ENCODE measurements at places on chromosomes 3 and 15.

DNA sequence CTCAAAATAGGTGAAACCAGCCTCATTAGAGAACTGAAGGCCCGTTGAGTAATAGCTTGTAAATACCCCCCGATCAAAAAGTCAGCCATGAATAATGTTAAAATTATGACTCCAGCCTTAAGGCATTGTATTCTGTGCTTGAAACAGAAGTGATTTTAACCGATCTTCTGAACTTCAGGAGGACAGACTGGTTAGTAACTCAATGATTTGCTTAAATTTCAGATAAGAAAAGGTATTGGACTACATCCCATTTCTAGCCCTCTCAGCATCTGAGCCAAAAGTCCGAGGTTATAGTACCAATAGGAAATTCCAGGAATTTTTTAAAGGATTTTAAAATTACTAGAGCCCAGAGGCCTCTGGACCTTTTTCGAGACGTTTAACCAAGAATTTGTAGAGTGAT is 67.7 kb upstream of the FGF12 start:
- no peak for DNase-seq

DNA sequence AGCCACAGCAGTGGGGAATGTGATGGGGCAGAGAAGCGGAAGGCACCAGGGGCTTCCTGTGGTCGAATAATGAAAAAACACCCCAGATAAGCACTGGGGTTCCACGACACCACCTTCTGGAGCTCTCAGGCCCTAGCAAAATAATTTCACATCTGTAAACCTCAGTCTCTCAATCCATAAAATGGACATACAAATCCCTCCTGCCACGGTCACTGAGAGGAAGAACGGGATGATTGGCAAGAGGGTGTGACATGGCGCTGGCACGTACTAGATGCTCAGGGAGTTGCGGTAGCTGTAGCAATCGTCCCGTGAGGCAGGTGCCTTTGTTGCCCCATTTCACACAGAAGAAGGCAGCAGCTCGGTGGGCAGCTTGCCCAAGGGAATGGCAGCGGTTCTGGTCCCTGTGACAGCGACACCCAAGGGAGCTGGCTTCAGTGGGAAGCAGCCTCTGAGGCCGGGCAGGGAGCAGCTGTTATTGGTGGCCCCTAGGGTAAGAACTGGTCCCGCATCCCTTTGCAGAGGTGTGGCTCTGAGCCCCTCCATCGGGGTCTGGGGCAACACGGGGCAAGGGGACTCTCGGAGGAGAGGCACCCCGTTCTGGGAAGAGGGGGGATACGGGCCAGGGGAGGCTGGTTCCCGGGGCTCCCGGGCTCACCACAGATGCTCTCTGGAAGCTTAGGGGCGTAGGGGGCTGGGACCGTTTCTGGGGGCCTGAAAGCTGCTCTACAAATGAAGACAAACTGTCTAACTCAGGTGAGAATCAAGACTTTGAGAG is 114.0 kb upstream of the ALDH1A3 start:
- peak; percentile 61 for DNase-seq

- DNase-seq, result no peak
Observed at GRCh38 chr15:34657469-34658127, 74.1 kb upstream of the GOLGA8B start.

GRCh38 chr3:149174901-149175300 is 45.5 kb downstream of the HPS3 start:
- no peak for DNase-seq

- DNase-seq, result peak; percentile 68
Observed at GRCh38 chr15:65829130-65829764, 37.2 kb upstream of the DENND4A start.

- no peak for DNase-seq
Observed at GRCh38 chr3:31648286-31648968, 115.7 kb downstream of the STT3B start.

- no peak for DNase-seq
Observed at GRCh38 chr3:31230425-31231223, 302.1 kb upstream of the STT3B start.

DNA sequence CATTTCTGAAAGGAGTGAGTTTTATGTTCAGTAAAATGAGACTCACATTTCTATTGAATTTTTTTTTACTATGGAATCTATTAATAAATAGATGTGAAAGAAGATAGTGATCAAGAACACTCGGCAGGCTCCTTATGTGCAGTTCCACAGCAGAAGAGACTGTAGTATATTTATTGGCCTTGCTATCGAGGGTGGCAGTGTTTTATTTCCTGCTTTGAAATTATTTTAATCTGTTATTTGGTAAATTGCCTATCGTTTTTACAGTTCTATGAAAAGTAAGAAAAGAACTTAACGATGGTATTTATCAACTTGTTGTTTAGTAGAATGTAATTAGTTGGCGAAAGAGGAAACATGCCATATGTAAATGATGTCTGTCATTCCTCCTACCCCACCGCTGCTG is 238.3 kb downstream of the NLGN1 start:
- DNase-seq, result no peak

DNA sequence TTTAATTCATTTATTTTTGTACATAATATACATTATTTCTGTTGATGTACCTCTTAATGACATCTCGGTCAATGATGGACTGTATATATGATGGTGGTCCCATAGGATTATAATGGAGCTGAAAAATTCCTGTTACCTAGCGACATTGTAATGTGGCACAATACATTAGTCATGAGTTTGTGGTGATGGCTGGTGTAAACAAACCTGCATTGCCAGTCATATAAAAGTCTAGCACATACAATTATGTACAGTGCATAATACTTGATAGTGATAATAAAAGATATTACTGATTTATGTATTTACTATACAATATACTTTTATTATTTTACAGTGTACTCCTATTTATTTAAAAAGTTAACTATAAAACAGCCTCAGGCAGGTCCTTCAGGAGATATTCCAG is 15.1 kb downstream of the TTC14 start:
- DNase-seq, result no peak

DNA sequence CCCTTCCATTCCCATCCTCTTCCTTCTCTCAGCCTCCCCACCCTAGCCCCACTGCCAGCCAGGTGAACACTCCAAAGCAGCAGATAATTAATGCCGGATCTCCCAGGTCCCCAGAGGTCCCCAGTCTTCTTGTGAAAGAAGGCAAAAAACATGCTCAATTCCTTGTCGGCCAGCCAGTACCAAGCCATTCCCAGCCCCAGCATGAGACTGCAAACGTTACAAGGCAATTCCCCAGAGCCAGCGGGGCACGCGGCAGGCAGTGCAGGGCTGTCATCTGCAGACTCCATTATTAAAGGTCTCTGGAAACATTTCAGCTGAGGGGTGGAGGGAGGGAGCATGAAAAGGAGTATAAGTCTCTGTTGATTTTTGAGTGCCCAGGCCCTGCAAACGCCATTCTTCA is 117.8 kb downstream of the XXYLT1 start:
- DNase-seq, result no peak

- no peak for DNase-seq
Observed at GRCh38 chr15:70936326-70936725, 43.7 kb downstream of the LRRC49 start.

- DNase-seq, result no peak
Observed at GRCh38 chr3:147943265-147943945, 534.2 kb downstream of the ZIC1 start.

GRCh38 chr3:5160940-5161858 is 26.3 kb upstream of the EDEM1 start:
- no peak for DNase-seq

DNA sequence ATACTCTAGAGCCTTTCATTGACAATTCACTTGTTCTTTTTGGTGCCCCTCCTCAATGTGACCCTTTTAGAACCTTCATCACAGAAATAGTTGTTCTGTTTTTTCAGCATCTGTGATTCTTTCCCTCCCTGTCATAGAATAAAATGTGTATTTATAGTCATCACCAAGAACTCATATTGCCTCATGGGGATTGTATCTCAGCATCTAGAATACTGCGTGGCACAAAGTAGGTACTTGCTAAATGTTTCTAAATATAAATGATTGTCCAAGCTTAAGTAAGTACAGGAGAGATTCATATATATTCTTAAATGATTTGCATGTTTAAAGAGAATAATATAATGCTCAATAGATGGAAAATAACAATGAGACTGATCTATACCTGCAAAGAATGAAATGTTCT is 190.1 kb downstream of the FNDC3B start:
- DNase-seq, result no peak

DNA sequence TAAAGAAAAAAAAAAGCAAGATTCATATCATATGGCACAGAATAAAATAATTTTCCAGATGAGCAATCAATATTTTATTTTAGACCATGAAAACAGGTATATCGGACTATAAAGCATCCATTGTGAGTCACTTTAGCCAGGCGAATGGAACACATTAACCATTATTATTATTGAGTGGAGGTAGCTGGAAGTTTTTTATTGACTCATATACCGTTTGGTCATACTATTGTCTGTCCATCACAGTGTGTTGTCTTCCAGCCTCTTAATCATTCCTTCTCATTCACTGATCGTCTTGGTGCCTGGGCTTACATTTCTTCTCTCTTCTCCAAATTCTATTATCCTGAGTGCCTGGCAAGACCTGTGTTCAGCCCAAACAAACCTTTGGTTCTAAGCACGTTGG is 634.8 kb downstream of the MECOM start:
- no peak for DNase-seq

DNA sequence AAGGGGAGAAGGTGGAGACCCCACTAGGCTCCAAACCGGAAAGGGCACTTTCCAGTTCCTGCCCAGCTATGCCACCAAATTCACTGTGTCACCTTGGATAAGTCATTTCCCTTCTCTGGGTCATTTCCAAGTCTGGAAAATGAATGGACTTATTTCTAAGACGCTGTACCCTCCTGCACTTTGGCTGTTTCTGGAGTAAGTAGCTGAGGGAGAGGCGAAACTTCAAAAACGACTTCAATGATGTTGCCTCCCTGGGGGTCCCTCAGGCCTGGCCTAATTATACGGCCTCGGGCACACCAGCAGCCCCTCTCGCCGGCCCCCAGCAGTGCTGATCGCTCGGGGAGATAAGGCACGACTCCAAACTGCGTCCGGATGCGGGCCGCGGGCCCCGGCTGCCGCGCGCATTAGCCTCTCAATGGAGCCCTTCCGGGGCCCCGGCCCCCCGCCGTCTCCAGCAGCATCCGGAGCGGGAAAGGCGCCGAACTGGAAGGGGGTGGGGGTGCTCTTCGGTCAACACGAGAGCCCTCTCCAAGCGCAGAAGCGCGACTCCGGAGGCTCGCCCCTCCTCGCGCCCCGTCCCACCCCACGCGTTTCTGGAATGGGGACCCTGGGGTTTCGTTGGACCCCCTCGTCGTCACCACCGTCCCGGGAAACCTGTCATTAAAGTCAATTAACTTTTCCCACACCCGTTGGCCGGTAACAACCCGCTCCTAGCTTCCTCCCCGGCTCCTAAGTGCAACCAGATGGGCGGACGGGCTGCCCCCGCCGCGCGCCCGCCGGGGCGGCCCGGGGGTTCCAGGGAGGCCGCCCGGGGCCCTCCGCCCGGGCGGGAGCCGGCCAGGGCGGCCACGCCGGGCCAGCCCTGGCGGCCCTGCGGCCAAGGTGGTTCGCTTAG is 4.8 kb downstream of the HES1 start:
- peak; percentile 77 for DNase-seq

- DNase-seq, result no peak
Observed at GRCh38 chr3:73733746-73734145, 109.0 kb upstream of the PDZRN3 start.

DNA sequence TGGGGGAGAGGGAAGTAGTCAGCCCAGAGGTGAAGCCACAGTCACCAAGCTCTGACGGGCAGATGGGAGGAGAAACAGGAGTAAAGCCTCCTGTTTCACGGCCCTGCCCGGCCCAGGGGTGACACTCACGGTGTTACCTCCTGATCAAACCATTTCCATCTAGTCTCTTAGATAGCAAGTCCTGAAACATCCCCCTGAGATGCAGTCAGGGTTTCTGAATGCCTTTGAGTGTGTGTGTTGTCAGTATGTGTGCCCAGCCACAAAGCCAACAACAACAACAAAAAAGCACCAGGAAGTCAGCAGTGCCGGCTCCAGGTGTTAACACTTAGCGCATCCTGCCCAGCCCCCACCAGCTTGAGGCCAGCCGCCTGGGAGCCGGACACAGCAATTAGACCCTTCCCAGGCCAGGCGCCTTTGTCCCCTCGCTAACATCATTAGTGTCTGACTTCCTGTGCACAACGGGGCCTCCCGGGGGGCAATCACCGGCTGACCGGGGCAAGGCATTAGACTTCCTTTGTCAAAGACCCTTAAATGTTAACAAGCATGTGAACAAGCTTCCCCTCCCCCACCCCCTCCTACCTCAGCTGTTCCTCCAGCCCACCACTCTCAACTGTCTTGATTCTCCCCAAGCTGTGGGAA is 34.5 kb downstream of the IL17RD start:
- no peak for DNase-seq
